ENCODE measurements at places on chromosomes 7 and 10.

GRCh38 chr10:97277551-97277950 is 14.9 kb downstream of the ARHGAP19 start:
- no peak for DNase-seq

DNA sequence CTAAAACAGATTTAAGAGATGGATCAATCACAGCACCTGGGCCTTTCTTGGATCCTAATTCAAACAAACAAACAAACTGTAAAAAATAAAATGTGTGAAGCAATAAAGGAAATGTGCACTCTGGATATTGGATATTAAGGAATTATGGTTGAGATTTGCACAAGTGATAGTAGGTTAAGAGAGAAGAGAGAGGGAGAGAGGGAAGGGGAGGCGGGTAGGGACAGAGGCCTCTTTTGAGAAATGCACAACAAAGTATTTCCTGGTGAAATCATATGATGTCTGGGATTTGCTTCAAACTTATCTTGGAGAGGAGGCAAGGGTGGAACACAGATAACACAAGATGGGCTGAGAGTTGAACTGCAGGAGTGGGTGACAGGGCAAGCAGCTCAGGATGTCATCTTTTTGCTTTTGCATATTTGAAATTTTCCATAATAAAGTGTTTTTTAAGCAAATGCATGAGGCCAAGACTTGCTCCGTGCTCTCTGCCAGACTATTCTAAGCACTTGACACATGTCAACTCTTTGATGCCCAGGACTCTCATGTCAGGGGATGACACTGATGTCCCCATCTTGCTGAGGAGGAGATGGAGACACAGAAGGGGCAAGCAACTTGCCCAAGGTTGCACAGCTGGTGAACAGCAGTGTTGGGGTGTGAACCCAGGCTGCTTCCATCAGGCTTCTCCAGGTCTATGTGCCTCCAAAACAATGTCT is 9.1 kb upstream of the AEBP1 start:
- no peak for DNase-seq

DNA sequence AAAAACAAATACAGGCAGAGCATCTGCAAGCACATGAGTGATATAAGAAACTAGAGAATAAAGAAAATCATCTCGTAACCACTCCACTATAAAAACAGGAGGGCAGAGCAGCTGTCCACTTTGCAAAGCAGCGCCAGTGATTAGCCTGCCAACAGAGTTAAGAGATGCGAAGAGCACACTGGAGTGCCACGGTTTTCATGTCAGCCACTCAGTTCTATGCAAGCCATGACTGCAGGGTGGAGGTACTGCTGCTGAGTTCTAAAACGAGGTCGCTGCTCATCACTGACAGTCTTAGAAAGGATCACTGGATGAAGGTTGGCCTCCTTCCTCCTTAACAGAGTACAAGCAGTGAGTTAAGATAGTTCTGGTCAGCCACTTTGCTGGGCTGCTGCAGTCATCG is 58.5 kb downstream of the FGFR2 start:
- DNase-seq: no peak

DNA sequence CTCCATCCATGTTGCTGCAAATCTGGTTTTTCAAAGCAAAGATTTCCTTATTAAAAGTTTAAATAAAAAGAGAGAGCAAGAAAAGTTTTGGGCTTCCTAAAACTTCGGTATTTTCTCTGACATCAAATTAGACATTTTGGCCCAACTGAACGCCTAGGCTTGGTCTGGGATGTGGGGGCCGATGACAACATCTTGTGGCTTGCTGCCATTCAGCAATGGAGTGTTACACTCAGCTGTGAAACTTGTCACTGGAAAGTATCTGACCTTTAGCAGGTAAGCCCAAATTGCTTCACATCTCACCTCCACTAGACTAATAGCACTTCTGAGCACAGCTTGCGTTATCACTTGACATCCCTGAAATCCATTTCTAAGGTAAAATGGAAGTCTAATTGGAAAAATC is 320.6 kb downstream of the GATA3 start:
- no peak for DNase-seq

DNA sequence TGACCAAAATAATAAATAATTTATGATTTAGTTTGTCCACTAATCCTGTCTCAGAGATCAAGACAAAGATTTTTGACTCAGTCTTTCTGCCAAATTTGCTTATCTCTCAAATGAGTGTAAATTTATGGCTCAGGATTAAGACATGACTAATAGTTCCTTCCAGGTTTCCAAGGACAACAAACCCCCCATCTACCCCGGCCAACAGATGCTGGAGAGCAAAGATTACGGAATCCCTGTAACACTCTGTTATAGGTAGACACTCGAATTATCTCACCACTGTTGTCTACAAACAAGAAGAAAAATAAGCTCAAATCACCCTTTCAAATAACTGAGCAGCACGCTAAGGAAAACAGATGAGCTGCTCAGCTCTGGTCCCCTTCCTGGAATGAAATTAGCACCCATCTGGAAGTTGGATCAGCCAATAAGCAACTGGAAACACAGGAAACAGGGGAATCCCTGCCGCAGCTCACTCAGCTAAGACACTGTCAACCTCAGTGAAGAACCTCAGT is 56.8 kb upstream of the SVIL start:
- no peak for DNase-seq

DNA sequence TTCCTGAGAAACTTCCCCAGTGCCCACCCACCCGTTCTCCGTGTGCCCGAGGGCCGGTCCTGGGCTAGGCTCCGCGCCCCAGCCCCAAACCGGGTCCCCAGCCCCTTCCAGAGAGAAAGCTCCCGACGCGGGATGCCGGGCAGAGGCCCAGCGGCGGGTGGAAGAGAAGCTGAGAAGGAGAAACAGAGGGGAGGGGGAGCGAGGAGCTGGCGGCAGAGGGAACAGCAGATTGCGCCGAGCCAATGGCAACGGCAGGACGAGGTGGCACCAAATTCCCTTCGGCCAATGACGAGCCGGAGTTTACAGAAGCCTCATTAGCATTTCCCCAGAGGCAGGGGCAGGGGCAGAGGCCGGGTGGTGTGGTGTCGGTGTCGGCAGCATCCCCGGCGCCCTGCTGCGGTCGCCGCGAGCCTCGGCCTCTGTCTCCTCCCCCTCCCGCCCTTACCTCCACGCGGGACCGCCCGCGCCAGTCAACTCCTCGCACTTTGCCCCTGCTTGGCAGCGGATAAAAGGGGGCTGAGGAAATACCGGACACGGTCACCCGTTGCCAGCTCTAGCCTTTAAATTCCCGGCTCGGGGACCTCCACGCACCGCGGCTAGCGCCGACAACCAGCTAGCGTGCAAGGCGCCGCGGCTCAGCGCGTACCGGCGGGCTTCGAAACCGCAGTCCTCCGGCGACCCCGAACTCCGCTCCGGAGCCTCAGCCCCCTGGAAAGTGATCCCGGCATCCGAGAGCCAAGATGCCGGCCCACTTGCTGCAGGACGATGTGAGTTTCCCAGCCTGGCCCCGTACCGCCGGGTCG is at the start of gene SCD:
Gene SCD, plus strand, starts transcription at position 469 of the 803 bp plus-strand sequence. Its CDS starts 272 bp downstream, at position 741.
- DNase-seq: no peak

DNA sequence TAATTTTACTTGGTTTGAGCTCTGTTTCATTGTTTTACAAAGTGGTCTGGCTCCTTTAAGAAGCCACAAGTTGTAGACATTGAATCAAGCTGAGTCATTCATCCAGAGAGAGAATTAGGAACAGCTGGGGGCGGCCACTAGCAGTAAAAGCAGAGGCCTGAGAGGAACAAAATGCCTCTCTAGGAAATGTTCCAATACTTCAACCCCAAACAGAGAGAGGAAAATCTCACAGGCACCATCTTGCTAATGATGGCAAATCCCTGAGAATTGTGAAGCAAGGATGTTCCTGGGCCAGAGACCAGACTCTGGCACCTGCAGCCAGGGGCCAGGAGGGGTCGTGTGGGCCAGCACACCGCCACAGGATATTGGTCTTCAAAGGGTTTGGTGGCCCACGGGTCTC is 26.5 kb upstream of the TRIL start:
- no peak for DNase-seq

- DNase-seq: no peak
These were observed 29.9 kb upstream of the HNRNPH3 start for GRCh38 chr10:68301790-68302502.

DNA sequence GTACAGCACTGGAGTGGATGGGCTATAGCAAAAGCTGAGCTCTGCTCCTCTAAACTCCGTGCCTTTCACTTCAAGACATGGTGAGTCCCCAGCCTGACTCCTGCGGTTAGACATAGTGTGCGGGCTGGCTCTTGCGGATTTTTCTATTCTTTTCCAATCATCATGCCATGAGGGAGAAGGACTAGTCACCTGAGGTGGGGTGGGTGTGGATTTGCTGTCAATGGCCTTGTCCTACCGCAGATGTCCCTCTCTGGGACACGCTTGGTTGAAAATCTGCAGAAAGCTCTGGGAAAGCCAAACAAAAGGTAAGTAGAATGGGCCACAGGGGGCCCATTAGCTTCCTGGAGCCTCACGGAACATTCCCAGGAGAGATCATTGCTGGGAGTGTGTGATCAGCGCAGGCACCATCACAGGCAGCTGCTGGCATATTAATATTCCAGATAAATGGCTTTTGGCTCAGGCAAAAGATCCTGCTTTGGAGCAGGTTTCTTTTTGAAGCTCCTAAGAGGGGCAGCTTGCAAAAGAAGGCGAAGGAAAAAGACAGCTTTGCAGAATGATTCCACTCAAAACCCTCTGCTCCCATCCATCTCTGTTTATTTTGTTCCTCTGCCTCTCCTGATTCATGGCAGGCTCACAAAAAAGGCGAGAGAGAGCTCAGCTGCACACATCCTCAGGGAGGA is 509.0 kb upstream of the ZMIZ1 start:
- DNase-seq: no peak

DNA sequence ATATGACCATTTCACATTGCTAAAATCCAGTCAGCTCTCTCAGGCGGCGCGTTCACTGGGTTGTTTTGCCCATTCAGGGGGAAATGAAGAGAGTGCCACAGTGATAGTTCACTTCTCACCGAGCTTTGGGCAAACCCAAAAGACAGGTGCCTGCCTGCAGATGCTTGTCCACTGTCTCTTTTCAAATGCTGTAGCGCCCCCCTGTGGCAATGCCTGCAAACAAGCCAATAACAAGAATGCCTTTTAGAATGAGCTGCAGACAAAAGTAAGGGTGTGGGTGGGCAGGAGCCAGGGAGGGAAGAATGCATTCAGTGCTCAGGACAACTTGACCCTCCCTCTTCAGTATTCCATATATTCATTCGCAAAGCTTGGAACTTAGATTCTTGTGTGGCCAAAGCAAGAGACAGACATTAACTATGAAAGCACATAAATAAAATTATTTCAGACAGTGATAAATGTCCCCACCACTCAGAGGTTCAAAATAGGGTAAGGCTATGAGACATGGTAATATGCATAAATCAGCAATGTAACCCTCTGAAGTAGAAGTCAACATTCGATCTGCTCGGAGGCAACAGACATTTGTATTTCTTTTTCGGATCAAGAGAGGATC is 86.9 kb downstream of the JAZF1 start:
- no peak for DNase-seq

GRCh38 chr10:21813946-21814345 is 189.6 kb downstream of the DNAJC1 start:
- no peak for DNase-seq

DNA sequence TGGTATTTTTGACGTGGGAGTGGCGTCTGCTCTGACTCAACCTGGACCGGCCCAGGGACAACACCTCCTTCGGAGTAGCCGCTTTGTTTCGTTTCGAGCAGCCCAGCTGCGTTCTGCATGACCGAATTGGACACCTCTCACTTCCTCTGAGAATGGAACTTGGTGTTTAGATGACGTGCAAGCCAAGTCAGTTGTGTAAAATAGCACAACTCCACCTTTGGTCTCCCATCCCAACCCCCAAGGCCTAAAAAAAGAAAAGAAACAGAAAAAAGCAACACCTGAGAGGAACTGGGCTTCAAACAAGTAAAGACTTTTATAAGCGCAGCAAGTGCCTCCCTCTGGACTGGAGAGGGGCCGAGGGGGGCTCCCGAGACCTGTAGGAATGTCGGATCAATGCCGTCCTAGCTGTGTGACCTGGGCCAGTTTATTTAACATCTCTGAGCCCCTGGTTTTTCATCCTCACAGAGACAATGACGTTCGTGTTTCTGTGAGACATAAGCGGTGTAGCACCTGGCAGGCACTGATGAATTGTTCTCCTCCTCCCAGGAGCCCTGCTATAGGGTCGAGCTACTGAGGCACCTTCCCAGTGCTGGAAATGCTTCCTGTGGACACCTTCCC is 52.0 kb upstream of the SMNDC1 start:
- DNase-seq: no peak

GRCh38 chr10:70887804-70888800 is at the start of gene PCBD1:
TSS of gene PCBD1 (minus strand) at chr10:70888565. CDS start at chr10:70888533, 32 bp downstream.
- no peak for DNase-seq

DNA sequence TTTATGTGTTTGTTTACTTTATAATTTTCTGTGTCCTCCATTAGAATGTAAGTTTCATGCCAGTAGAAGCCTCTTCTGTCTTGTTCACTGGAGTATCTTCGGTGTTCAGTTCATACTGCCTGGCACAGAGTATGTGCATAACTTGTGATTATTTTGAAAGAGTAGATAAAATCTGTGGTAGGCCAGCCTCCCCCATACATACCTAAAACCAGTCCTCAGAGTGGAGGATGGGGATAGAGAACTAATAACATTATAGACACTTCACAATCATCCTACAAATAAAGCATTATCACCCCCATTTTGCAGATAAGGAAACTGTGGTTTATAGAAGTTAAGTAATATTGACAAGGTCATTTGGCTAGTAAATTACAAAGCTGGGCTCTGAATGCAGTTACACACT is 28.0 kb downstream of the VIM start:
- no peak for DNase-seq

GRCh38 chr7:73908123-73908611 is 47.2 kb downstream of the TMEM270 start:
- no peak for DNase-seq

- no peak for DNase-seq
These were observed at the start of gene C1QL3 for GRCh38 chr10:16521311-16522016. TSS of gene C1QL3 (minus strand) at chr10:16521879. CDS start at chr10:16521065, 814 bp downstream.

DNA sequence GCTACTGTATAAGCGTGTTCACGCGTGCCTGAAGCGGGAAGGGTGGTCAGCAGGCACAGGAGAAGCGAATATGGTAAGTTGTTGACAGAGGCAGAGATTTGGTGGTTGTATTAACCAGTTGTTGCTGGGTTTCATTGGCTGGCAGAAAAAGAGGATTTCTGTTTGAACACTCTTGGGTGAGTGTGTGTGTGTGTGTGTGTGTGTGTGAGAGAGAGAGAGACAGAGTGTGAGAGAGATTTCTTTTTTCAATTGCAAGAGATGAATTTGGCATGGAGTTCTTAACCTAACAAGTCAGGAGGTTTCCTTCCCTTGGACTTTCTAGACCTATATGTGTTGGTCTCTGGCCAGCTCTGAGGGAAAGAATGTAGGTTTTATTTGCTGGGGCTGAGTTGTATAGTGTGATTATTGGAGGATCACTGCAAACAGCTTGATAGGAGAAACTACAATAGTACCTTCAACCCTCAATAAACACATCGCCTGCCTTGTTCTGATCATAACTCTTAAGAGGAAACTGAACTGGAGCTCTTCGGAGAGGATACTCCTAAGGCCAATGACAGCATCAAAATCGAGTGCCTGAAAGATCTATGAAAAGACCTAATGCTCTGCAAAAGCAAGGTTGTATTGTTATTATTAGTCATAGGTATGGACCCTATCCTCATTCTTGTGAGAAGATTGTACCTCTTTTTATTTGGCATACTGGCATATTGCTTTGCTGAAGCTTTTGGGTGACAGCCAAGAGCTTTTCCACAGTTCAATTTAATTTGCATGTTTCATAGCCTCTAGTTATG is 1.2 kb downstream of the MCU start:
- no peak for DNase-seq

All from cerebellar nuclear complex (tissue), 1 donor.